ENCODE measurements at places on chromosomes 3 and 15.

GRCh38 chr15:77486542-77487468 is 66.1 kb downstream of the HMG20A start:
- no peaks in the 10 kb centered on the region for H3K27me3 ChIP-seq
- peak overlapping the region; percentile 23 for H3K27ac ChIP-seq
- DNase-seq, result no peak
- peaks cover 11% of the 10 kb centered on the region for H3K4me1 ChIP-seq
- H3K36me3 ChIP-seq, result peaks cover 10% of the 10 kb centered on the region
- no peak overlapping the region for H3K4me3 ChIP-seq

- H3K36me3 ChIP-seq, result peaks cover 27% of the 10 kb centered on the region
- no peak for DNase-seq
- H3K4me3 ChIP-seq, result no peak overlapping the region
Measured at GRCh38 chr15:52326756-52327155, 31.2 kb upstream of the MYO5C start.

GRCh38 chr3:145893331-145893730 is 267.7 kb downstream of the PLOD2 start:
- no peaks in the 10 kb centered on the region for H3K27me3 ChIP-seq
- peaks cover 6% of the 10 kb centered on the region for H3K4me1 ChIP-seq
- H3K36me3 ChIP-seq, result no peaks in the 10 kb centered on the region
- no peak overlapping the region for H3K27ac ChIP-seq

DNA sequence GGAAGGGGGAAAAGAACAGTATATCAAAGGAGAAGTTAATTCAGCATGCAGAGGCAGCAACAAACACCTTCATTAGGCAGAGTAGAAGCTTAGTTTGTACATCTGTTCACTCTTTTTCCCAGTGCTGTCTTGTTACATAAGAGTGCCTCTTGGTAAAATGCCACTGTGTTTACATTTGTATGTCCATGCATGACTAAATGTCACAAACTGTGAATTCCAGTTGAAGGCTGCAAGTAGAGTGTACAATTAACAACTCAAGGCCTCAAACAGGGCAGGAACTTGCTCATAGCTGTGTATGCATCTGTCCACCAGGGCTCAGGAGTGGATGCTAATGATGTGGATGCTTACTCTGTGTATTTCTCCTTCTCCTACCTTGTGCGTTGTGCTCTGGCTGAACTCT is 214.2 kb upstream of the TPM1 start:
- no peak overlapping the region for H3K27ac ChIP-seq
- no peak overlapping the region for H3K4me3 ChIP-seq
- peaks cover 4% of the 10 kb centered on the region for H3K36me3 ChIP-seq
- DNase-seq, result no peak
- no peaks in the 10 kb centered on the region for H3K27me3 ChIP-seq

DNA sequence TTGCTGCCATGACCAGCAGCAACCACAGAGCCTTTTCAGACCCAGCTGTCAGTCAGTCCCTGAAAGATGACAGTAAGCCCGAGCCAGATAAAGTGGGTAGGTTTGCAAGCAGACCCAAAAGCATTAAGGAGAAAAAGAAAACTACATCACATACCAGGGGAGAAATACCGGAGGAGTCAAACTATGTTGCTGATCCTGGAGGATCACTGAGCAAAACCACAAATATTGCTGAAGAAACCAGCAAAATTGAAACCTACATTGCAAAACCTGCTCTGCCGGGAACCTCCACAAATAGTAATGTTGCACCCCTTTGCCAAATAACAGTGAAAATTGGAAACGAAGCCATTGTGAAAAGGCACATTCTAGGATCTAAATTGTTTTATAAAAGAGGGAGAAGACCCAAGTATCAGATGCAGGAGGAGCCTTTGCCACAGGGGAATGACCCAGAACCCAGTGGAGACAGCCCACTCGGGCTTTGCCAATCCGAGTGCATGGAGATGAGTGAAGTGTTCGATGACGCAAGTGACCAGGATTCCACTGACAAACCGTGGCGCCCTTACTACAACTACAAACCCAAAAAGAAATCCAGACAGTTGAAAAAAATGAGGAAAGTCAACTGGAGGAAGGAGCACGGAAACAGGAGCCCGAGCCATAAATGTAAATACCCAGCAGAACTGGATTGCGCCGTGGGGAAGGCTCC is 42.1 kb upstream of the RASA2 start:
- peaks cover 30% of the 10 kb centered on the region for H3K36me3 ChIP-seq
- H3K27me3 ChIP-seq, result no peaks in the 10 kb centered on the region
- no peak overlapping the region for H3K4me3 ChIP-seq

All from thoracic aorta (tissue), 2 donors.